ENCODE measurements at places on chromosomes 7 and 10.

DNA sequence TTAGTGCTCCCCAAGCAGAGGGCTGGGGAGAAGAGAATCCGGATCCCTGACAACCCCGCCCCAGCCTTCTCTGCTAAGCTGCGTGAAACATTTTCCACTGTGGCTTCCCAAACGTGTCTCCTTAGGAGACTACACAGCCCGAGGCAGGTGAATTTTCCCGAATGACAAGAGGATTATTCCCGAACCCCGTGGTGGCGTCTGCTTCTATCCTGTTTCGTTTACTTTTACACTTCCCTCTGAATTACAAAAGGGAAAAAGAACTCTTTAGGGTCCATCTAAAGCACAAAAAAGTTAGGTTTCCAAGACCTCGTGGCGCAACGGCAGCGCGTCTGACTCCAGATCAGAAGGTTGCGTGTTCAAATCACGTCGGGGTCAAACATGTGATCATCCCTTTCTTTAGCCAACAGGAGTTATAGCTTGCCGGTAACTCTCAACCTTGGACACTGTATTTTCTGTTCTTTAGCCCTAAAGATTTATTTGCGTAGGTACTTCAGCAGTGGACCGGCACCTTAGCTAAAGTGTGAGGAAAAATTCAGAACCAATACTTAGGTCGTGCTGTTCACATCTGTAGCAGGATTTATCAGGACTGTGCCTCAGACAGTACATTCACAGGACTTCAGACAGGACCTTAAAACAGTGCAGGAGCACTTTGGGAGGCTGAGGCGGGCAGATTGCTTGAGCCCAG is 3.2 kb upstream of the ZNF789 start:
- no peak for DNase-seq

- no peak for DNase-seq
These were observed 287.5 kb upstream of the NFE2L3 start for GRCh38 chr7:25864511-25864910.

GRCh38 chr10:70358446-70358845 is 24.0 kb downstream of the LRRC20 start:
- DNase-seq: no peak

- DNase-seq: no peak
These were observed 167.7 kb upstream of the SHH start for GRCh38 chr7:155979994-155980393.

GRCh38 chr10:95880704-95881103 is 27.1 kb upstream of the CC2D2B start:
- DNase-seq: peak; percentile 26
